ENCODE measurements at places on chromosomes 5 and 9.

- no peak for DNase-seq
These were observed 26.3 kb upstream of the ARSI start for GRCh38 chr5:150329038-150329437.

- no peak for DNase-seq
These were observed 61.8 kb downstream of the ERAP1 start for GRCh38 chr5:96745844-96746531.

DNA sequence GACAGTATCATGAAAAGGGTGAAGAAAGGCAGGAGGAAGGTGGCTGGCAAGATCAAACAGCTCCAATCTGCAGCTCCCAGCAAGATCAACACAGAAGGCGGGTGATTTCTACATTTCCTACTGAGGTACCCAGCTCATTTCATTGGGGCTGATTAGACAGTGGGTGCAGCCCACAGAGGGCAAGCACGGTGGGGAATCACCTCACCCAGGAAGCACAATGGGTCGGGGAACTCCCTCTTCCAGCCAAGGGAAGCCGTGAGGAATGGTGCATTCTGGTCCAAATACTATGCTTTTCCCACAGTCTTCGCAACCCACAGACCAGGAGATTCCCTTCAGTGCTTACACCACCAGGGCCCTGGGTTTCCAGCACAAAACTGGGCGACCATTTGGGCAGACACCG, 66.8 kb downstream of the CAMSAP1 start:
- DNase-seq: no peak

GRCh38 chr9:22211588-22212360, 202.7 kb upstream of the CDKN2B start:
- no peak for DNase-seq

GRCh38 chr9:110069326-110070248, 138.4 kb downstream of the C9orf152 start:
- no peak for DNase-seq

DNA sequence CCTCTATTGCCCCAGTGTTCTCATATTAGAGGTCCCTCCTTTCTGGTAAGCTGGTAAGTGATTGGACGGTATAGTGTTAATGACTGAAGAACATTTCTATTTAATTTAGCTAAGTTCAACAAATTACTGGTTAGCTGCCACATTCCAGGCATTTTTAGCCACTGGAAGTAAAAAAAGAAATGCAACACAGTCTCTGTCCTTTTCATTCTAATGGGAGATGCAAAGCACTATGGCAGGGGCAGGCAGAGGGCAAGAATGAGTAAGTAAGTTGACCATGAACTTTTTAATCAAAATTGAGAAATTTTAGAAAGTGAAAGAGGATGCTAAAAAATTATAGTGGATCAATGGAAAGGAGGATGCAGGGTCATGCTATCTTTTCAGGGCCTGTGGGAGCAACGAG, 137.4 kb downstream of the GPBP1 start:
- no peak for DNase-seq

DNA sequence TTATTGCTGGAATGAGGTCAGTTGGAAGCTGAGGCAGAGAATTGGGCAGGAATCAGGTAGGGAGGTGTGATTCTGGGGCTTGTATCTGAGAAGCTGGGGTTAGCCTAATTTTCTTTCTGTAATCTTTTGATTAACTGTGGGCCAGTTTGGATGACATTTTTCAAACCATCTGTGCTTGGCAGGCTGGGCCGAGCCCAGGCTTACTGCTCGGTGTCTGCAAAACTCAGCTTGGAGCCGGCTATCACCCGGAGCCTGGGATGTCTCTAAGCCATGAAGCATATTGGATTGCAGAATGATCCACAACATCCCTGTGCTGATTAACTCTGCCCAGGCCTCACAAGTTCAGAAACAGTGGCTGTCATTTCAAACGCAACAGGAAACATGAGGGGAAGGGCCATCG, 26.5 kb downstream of the KCNMB1 start:
- DNase-seq: no peak

GRCh38 chr9:12935714-12936113, 160.9 kb downstream of the LURAP1L start:
- DNase-seq: no peak

DNA sequence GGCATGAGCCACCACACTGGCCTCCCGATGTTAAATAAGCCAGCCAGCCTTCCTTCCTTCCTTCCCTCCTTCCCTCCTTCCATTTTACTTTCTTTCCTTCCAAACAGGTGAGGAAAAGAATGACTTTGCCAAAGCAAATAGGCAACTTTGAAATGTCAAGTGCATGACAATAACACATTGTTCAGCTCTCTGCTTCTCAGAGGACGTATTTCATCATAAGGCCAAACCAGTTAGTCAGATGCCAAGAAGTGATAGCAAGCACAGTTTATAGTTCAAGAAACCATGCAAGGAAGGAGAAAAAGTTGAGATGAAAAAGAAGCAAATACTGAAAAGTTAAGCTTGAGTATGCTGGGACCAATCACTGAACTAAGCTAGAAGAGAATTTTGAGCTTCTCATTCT, 29.5 kb downstream of the POU4F3 start:
- no peak for DNase-seq

GRCh38 chr5:163260961-163261360, 176.4 kb upstream of the CCNG1 start:
- DNase-seq: no peak

- no peak for DNase-seq
These were observed 143.2 kb upstream of the TRIM32 start for GRCh38 chr9:116543731-116544400.

- DNase-seq: no peak
These were observed 41.8 kb downstream of the CDO1 start for GRCh38 chr5:115774684-115775083.

GRCh38 chr9:69444021-69444420, 119.0 kb downstream of the ENTREP1 start:
- DNase-seq: no peak

DNA sequence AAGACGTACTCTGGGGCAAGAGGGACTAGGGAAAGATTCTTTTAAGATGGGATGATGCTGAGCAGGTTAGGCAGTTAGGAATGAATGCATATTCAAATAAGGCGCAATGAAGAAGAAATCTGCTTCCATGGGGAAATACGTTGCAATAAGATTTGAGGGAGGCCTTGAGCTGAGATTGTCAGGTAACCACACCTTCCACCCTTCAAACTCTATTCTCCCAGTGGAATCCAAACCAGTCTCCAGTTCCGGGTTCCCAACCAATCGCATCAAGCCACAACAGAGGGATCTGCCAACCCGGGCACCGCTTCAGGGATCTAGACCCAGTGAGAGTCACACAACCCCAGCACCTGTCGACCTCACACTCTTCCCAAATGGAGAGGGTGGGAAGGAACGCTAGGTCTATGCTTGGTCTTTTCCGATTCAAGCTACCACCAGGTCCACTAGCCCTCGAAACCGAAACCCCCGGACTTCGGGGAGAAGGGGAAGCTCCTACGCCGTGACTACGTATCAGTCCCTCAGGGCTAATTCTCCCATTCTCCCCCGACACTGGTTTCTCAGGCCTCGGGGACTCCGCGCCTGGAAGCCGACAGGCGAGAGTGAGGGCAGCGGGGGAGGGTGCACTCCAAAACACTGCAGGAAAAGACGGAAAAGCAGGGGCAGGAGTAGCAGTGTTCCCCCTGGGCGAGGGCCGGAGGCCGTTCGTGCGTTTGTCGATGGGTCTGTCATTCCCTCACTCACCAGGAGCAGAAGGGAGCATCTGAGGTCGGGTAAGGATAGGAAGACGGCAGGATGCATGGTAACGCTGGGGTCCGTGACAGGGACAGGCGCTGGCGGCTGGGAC, 534 bp downstream of the ERP44 start:
- DNase-seq: no peak

GRCh38 chr9:112774006-112774996, 23.7 kb downstream of the SNX30 start:
- DNase-seq: no peak

DNA sequence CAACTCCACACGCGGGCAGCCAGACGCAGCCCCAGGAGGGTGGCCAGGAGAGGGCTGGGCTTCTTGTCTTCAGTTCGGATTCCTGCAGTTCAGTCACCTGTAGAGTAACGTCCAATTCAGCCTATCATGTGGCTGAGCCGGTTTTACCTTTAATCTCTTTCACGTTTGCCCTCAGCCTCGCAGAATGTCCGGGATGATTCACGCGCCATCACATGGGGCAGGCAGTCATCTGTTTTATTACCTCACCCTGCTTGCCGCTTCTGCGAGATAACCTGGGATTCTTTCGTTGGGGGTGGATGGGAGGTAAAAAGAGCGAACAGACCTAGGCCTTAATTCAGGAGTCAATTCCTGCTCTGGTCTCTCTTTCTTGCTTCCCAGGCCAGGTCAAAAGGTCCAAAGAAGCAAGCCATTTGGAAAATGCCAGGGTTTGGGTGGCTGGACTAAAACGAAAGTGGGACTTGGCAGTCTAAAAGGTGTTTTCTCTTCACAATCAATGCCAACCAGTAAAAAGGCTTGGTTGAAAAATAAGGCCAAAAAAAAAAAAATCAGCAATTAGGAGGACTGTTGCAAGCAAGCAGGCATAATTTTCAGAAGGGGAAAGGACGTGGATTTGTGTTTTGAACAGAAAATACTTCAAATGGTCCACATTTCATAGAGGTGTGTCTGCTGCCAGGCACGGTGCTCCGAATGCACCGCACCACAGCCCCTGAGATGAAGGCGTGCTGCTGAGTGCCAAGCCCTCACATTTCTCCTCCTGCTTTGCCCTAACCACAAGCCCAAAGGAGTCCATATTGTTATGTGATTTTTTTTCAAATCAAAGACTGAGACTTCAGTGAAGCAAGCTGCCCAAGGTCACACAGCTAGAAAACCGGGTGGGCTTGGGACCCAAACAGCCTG, 2.8 kb upstream of the WWC1 start:
- no peak for DNase-seq

GRCh38 chr9:36935768-36936497, 98.1 kb downstream of the PAX5 start:
- no peak for DNase-seq

DNA sequence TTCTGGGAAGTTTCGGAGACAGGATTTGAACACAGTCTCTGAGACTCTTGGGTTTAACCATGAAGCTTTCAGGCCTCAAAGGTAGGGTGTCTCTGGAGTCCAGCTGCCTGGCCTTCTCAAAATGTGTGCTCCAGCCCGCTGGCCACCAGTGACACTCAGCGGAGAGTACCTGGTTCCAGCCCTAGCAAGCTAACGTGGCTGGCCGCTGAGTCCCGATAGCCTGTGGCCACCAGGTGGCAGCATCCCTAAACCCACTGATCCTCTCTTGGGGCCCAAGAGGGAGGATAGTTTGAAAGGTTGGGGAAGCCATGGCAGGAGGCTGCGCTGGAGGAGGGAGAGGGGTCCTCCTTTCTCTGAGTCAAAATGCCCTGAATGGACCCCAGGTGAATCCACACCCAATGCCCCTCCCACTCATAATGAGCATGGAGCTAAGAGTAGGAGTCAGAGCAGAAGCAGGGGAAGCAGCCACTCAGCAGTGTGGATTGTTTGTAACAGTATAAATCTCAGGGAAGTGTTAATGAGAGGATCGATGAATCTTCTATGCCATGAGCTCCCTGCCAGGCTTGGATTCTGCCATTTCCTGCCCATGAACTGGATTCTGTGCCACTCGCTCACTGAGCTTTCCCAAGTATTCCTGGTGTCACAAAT, 5.4 kb upstream of the TIFAB start:
- DNase-seq: peak; percentile 8

- no peak for DNase-seq
These were observed 273.9 kb downstream of the GADD45G start for GRCh38 chr9:89878687-89879086.

- no peak for DNase-seq
These were observed 83.7 kb downstream of the SERINC5 start for GRCh38 chr5:80172067-80172695.

GRCh38 chr5:147869112-147869511, 9.4 kb upstream of the SCGB3A2 start:
- no peak for DNase-seq

GRCh38 chr5:149836451-149837139, 106.5 kb downstream of the PPARGC1B start:
- DNase-seq: no peak
